ENCODE measurements at places on chromosomes 4 and X.
A peak's percentile ranks its signal among the peaks of the same experiment; 100 is the strongest.

- DNase-seq, result no peak
Measured at GRCh38 chr4:13833171-13833804, 205.8 kb upstream of the BOD1L1 start.

DNA sequence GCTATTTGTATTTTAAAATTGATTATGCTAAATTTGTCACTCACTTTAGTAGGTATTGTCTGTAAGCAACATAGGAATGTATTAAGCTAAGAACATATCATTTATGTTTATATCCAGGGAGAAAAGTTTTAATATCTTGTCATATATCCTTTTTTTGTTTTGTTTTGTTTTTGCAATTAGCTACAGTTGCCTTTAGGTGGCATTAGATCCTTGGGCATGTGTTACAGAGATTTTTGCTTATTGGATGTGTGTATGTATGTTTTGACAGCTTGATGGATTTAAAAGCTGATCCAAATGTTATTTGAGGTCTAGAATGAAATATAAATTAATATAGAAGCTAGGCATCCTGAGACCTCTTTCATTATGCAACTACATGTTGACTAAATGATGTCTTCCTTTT is 36.1 kb upstream of the OTUD4 start:
- no peak for DNase-seq

GRCh38 chrX:81120258-81120935 is 81.3 kb downstream of the HMGN5 start:
- DNase-seq, result no peak

DNA sequence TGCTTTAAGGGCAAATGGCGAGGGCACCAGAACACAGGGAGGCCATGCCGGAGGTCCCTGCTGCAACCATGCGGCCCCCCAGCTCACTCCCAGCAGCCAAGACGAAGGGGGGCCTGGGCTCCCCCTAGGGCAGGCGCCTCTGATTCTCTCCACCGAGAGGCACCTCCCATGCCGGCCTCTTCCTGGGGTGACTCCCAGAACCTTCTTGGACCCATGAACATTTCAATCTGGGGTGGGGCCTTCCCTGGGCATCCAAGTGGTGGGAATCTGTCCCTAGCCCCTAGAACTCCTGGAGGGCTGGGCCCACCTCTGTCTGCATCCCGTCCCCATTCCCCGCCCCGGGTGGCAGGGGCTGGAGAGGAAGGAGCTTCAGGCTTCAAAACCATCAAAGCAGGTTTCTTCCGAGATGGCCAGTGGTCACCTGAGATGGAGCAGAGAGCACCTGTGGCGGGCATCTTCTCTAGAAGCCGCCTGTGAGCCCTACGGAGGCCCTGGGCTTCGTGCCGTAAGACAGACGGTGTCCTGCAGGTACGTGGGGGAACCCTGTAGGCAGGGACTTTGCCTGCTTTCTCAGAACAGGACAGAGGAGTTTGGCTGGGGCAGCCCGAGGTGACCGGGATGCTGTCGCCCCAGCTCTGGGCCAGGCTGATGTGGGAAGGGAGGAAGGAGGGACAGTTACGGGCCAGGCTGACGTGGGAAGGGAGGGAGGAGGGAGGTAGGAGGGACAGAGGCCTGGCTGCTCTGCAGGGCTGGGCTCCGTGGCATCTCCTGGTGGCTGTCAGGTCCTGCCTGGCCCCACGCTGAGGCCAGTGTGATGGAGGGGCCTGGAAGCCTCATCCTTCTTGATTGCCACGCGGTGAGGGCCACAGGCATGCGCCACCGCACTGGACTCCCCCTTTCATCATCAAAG is 6.8 kb upstream of the SLC25A6 start:
- no peak for DNase-seq

DNA sequence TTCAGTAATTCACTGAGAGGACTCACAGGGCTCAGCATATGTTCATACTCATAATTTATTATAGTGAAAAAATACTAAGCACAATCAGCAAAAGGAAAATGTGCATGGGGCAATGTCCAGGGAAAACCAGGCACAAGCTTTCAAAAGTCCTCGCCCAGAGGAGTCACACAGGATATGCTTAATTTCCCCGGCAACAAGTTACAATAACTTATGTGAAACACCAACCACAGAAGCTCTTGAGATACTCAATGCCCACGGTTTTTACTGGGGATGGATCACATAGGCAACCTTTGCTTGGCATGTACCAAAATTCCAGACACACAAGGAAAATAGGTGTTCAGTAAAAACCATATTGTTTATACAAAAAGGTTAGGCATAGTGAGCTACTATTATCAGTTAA is 38.5 kb upstream of the STPG2 start:
- no peak for DNase-seq

- no peak for DNase-seq
Measured at GRCh38 chr4:145829629-145830395, 108.8 kb downstream of the ZNF827 start.

DNA sequence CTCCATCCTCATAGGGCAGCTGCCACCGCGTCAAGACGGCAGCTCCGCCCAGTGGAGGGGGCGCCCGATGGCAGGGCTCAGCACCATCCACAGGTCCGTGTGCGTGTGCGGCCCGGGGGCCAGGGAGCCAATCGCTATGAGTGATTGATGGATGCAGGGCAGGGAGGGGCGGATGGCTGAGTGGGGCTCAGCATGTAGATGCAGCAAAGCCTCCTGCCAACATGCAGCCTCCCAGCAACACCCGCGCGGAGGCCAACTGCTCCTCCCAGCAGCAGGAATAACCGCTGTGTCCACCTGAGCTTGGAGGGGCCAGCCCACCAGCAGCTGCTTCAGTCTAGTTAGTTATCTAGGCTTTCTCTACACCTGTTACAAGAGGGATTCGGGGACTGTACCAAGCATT is 77.4 kb downstream of the MTMR1 start:
- no peak for DNase-seq

GRCh38 chrX:47311932-47312774 is 58.2 kb upstream of the ZNF157 start:
- DNase-seq, result peak; percentile 56

- no peak for DNase-seq
Measured at GRCh38 chrX:57752866-57753265, 72.8 kb upstream of the NLRP2B start.

DNA sequence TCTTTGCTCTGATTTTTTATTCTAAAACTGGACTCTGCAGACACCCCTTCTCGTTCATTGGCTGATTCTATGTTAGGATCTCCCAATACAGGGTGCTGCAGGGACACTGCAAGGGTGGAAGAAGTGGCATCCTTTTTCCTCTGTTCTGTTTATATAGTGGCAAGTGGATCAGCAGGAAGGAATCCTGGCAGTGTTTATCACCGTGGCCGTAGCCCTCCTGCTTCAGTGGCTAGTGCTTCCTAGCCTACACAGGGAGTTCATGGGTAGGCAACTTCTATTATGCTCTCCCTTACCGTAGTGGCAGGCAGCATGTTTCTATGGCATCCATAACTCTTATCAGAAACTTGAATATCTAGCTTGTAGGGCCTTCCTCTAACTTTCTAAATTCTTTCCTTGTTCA is 6.4 kb upstream of the AP1AR start:
- DNase-seq, result no peak

DNA sequence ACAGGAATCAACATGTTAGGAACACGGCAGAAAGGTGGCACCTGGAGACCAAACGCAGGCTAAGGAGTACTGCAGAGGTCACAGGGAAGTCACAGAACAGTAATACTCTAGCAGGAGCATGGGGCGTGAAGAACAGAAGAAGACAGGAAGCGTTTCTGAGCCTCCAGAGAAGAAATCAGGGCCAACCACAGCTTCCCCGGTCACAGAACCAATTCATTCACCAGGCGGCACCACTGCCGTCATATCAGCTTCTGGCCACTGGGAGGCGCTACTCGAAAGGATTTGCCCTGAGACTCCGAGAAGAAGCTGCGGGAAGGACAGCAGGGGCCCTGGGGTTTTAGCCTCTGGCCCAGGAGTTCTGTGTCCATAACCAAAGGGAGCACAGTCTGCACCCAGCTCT is 78.0 kb upstream of the DRD5 start:
- no peak for DNase-seq

- no peak for DNase-seq
Measured at GRCh38 chrX:69993494-69993893, 56.2 kb downstream of the AWAT2 start.

- no peak for DNase-seq
Measured at GRCh38 chr4:41446391-41446790, 91.6 kb upstream of the LIMCH1 start.

DNA sequence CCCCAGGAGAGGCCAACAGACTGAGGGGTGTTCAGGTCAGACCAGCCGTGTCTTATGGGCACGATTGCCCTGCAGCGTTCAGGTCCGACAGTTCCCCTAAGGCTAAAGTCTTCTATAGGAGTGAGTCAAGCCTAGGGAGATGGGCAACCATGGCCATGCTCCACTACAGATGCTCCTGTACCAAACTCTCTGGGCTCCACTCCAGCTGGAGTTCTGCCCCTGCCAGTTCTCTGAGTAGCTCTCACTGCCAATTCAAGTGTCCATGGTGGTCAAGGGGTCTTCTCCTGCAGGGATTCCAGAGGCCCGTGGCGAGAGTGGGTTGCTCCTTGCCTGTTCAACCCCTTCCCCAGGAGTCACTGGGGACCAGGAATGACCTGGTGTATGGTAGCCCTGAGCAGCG is 38.2 kb downstream of the BEX3 start:
- DNase-seq, result no peak

- no peak for DNase-seq
Measured at GRCh38 chrX:14356401-14356800, 172.9 kb upstream of the GLRA2 start.

- no peak for DNase-seq
Measured at GRCh38 chr4:164550989-164551712, 202.8 kb upstream of the SMIM31 start.

DNA sequence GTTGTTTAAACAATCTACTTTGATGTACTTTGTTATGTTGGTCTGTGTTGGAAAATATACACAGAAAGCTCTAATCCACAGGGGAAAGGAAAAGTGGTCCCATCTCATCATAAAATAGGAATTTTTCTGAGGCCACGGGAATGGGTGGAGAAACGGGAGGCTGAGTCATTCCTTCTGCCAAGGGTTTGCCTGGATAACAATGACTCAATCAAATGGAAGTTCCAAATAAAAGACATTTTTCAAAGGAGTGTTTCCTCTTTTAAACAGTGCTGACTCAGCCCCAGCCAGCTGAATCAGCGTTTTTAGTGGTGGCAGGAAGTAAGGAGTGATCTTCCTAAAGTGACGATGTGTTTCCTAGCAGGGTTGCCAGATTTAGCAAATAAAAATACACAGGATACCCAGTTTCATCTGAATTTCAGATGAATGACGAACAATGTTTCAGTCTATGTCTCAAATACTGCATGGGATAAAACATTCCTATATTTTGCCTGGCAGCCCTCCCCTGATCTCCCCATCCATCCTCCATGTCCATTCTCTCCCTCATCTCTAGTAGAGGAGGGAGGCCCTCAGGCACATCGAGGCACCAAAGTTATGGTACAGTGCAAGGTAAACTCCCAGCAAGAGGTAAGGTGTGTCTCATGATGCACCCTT is 345.4 kb upstream of the GATB start:
- DNase-seq, result peak; percentile 1

GRCh38 chr4:96305030-96305429 is 465.1 kb downstream of the PDHA2 start:
- DNase-seq, result no peak

DNA sequence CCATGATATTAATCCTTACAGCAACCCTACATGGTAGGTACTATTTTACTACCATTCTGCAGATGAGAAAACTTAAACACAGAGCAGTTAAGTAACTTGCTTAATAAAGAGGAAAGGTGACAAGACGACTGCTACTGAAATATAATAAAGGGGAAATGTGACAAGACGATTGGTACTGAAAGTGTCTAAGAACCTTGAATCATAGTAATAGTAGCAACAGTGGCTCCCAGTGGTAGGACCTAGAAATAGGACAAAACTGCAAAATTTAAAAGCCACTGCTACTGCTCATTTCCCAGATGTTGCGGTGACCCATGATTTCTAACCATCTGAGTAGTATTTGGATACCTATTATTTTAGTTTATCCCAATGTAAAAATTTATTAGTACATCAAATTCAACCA is 89.5 kb downstream of the TASL start:
- DNase-seq, result no peak

DNA sequence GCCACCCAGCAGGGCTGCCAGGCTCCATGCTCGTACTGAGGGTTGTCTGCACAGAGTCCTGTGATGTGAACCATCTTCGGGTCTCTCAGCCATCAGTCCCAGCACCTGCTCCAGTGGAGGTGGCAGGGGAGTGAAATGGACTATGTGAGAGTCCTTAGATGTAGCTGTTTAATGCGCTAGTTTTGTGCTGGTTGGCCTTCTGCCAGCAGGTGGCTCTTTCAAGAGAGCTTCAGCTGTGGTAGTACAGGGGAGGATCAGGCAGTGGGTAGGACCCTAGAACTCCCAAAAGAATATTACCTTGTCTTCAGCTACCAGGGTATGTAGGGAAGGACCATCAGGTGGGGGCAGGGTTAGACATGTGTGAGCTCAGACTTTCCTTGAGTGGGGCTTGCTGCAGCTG is 1066.0 kb downstream of the GLUD2 start:
- no peak for DNase-seq

DNA sequence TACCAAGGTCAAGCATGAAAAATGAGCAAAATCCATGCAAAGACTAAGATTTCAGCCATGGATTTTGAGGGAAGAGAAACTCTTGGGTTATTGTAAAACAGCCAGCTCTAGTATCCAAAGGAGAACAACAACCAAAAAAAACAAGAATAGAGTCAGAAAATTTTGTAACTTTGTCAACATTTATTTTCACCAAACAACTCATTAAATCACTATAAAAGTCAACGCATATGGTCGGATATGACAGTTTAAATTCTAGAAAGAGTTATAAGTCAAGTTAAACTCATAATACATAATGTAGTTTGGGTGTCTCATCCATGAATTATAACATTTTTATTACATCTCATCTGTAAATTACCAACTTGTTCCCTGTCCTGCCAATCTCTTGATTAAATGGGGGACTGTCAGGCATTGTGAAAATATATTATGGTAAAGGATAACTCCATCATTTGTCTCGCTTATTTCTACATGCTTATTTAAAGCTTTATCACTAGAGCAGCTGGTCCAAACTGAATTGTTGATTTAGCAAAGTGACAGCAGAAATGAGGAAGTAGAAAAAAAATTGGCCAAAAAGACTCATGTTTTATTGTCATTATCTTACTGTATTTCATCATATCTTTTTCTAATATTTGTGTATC is 224.8 kb upstream of the NOCT start:
- DNase-seq, result no peak

- no peak for DNase-seq
Measured at GRCh38 chrX:39298821-39299220, 497.6 kb downstream of the MID1IP1 start.

GRCh38 chr4:121736735-121737351 is 28.1 kb downstream of the SMIM43 start:
- no peak for DNase-seq

DNA sequence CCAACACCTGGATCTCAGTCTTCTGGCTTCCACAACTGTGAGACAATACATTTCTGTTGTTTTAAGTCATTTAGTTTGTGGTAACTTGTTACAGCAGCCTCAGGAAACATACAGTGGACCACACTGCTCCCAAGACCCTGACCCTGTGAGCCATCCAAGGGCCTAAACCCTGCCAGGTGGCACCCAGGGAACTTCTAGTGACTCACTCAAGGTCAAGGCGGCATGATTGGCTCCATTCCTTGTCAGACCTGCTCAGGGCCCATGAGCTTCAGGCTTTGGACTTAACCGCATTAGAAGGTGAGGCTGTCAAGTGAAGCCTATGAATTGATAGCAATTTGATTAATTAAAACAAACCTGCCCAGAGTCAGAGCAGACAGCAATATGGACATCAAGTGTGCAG is 165.7 kb upstream of the MAMLD1 start:
- no peak for DNase-seq
